ENCODE measurements at places on chromosomes 16 and 17.

DNA sequence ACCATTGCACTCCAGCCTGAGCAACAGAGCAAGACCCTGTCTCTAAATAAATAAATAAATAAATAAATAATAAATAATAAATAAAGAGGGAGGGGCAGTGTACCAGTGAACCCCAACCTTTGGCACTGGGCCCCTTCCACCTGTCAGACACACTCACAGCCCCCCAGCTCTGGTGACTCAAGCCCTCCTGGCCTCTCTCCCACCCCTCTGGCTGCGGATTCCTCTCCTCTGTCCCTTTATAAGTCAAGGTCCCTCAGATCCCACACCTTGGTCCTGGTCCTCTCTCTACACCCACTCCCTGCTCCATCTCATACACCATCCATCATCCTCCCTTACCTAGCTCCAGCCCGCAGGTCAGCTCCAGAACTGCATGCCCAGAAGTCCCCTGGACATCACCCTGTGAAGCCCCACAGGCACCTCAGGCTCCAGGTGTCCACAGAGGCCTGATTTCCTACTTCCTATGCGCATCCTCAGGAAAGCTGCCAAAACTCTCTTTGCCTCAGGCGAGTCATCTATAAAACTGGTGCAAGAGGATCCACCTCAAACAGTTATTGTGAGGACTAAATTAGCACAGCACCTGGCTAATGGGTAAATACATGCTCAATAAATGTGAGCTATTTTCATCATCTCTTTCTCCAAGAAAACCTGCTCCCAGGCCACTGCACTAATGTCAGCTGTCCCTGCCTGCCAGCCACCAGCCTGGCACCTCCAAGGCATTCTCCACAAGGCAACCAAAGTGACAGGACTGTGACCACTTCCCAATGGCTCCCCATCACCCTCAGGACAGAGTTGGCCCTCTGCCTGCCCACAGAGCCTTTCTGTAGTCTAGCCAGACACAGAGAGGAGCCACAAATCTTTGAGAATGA lies 46.8 kb downstream of the BEAN1 start:
- no peak for DNase-seq

DNA sequence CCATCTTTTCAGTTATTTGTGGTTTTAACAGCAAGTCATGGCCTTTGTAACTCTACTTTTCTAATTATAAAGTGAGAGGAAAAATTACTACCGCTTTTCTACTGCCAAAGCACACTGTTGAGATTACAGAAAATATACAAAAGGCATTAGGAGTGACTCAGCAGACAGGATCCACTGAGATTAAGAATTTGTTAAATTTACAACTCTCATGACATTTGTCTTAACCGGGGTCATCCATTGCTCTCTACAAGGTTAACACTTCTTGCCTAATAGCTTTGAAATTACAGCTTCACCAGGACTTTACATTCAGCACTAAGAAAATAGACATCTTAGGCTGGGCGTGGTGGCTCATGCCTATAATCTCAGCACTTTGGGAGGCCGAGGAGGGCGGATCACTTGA lies 93.4 kb downstream of the SSH2 start:
- DNase-seq = no peak

DNA sequence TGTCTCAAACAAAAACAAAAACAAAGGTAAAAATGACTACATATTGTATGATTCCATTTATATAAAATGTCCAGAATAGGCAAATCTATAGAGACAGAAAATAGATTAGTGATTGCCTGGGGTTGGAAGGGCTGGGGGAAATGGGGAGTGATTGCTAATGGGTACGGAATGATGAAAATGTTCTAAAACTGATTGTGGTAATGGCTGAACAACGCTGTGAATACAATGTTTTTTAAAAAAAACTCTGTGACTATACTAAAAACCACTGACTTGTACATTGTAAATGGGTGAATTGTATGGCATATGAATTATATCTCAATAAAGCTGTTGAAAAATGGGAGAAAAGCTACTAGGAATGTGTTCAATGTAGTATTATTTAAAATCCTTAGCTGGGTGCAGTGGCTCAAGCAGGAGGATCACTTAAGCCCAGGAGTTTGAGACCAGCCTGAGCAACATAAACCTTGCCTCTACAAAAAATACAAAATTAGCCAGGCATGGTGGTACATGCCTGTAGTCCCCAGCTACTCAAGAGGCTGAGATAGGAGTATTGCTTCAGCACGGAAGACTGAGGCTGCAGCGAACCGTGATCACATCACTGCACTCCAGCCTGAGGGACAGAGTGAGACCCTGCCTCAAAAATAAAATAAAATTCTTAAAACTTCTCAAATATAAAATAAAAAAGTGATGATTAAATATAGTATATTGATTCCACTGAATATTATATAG lies 47.9 kb downstream of the TOM1L2 start:
- DNase-seq = no peak

DNA sequence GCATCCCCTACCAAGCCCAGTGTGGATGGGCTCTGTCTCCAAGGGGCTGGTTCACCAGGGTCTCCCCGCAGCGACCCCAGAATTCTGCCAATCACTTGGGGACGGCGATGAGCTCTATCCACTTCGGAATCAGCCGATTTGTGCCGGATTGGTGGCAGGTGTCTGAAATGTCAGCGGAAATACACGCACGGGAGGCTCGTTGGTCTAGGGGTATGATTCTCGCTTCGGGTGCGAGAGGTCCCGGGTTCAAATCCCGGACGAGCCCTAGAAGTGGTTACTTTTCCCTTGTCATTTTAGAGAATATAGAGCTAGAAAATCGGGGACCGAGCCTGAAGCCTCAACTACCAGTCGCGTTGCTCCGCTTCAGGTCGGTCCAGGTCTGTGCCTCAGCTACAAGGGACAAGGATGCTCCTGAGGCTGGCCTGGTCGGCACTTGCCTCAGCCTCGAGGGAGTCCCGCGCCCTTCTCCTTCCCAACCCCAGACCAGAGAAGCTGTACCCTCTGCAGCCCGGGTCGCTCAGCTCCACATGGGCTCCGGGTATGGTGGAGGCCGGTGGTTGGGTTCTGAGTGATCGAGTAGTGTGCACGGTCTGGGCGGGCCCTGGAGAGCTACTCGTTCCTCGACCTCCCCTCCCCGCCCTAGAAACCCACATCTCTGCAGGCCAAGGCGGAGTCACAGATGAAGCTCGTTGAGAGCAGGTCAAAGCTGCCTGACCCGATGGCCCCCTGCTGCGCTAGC lies 16.0 kb upstream of the OR1F1 start:
- DNase-seq = no peak

DNA sequence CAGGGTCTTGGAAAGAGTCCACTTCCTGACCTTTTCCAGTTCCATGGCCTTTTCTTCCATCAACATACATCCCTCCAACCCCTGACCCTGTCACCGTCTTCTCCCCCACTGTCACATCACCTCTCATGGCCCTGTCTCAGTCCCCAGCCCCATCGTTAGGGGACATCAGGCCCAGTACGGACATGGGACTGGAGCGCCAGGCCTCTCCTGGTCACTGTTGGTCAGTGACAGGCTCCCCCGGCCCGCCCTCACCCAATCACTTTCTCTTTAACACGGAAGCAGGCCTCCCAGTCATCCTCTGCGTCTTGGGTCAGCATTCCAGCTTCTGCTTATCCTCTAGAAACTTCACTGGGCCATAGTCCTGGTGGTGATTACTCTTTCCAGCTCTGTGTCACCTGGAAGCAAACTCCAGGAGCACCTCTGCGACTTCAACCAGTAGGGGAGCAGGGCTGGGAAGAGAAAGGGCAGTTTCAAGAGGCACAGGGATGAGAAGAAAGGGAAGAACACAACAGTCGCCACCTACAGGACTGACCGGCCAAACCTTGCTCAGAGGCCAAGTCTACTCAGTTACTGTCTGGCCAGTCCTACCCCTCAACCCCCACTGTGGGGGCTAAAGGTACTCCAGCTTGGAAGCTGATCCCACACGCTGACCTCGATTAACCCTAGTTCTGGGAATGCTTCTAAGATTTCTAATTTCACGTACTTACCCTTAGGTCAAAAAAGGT lies 15.9 kb upstream of the ICAM2 start:
- no peak for DNase-seq

DNA sequence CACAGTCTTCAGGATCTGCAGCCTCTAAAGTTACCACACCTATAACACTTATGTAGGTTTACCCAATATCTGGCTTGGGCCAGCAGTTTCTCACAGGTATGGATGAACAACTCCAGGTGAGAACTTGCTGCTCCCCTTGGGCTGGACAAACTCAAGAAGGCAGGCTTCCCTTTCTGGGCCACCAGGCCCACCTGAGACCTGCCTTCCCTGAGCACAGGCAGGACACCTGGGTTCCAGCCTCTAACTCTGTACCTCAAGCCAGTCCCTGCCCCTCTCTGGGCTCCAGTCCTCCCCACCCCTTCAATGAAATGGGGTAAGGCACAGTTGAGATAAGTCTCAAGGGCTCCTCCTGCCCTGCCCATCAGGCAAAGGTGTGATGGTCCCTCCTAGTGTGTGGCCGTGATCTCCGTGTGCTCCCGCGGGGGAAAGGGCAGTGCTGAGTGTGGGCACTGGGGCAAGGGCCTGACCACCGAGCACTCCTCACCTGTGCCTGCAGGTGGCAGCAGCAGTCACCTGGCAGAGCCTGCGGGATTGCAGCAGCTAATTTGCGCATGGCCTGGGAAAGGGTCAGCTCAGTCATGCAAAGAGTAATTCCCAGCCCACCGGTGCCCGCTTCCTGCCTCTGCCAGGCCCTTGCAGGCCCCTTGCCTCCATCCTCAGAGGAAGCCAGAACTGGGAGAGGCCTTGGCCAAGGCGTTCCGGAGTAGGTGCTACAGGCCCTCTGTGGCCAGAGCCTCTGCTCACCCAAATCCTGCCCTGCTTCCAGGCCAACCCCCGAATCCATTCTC lies 28.2 kb upstream of the ADGRG1 start:
- DNase-seq = no peak

DNA sequence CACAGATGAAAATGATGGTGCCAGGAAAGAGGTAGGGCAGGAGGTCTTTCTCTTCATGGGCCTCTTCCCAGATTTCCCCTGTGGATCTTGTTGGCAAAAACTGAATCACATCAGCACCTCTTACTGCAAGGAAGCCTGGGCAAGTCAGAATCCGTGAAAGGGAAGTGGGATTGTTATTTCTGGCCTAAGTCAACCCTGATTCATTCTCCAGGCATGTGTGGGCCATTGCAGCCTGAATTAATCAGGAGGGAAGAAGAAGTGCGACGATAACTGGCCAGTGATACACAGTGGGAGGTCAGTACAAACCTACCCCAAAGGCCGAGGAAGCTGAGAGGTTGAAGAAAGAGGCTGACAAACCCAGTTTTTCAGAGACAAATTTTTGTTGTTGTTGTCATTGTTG lies 17.9 kb upstream of the NSMCE1 start:
- no peak for DNase-seq

- DNase-seq = no peak
Observed at GRCh38 chr17:27782791-27783206, 17.5 kb downstream of the NOS2 start.

DNA sequence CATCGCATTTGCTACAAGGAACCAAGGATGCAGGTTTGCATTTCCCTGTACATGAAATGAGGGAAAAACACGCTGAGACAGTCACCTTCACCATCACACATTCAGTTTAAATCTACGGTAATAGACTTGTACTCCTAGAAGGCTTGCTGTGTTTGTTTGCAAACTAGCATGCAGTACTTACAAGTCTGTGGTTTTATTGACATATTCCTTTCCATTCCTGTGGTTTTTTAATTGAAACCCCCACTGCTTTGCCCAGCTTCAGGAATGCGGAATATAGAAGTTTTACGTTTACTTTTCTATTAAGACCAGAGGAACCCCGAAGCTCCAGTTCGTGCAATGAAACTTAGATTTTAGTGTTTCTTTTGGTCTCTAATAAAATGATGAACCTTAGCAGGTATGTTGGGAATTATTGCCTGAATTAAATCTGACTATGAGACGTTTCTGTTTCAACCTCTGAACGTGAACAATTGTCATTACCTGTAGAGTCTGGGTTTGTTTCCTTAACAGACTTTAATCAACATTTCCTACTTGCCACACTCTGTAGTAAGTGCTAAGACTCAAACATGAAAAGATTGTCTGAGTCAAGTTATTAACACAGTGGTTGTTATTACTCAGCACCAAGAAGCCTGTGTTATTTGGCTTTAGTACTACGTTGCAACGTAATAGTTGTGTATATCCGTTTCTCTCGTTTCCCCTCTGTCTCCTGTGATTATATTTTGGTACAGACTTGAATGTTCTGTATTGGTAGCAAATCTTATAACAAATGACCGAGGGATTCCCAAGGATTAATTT lies 793.3 kb upstream of the GOT2 start:
- DNase-seq = no peak

GRCh38 chr16:28937222-28937876 lies 5.6 kb downstream of the CD19 start:
- DNase-seq = no peak

GRCh38 chr17:79294459-79295071 lies 219.9 kb downstream of the ENGASE start:
- DNase-seq = no peak

GRCh38 chr16:854808-855410 lies 54.4 kb upstream of the GNG13 start:
- DNase-seq = no peak

GRCh38 chr17:79084291-79085153 lies 9.9 kb downstream of the ENGASE start:
- DNase-seq = no peak

DNA sequence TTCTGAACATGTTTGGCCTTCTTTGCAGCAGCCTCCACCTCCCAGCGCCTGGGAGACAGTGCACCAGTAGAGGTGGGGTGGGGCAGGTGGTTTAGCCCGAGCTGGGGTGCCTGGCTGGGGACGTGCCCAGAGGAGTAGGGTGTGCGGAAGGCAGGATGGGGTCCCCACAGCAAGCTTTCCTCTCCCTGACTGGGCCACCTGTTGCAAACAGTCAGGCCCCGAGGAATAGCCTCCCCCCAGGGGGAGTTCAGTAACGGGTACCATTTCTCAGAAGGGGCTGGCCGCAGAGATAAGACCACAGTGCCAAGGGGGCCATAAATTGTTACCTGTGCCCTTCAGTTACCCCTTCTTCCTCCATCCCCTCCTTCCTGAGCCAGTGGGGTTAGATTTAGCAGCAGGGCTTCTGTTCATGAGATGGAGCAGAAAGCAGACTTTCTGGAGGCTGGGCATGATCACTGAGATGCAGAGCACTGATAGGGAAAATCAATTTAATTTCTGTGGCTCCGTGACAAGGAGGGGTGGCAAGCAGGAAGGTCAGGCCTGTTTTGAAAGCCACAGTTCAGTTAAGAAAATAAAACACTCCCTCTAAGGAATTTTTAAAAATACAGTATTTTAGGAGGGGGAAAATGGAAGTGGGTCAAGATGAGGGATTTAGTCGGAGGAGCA lies 181.9 kb downstream of the MSI2 start:
- no peak for DNase-seq

GRCh38 chr16:82955741-82956348 lies 329.1 kb downstream of the CDH13 start:
- no peak for DNase-seq

GRCh38 chr17:37382056-37382455 lies 6.3 kb downstream of the C17orf78 start:
- DNase-seq = no peak

DNA sequence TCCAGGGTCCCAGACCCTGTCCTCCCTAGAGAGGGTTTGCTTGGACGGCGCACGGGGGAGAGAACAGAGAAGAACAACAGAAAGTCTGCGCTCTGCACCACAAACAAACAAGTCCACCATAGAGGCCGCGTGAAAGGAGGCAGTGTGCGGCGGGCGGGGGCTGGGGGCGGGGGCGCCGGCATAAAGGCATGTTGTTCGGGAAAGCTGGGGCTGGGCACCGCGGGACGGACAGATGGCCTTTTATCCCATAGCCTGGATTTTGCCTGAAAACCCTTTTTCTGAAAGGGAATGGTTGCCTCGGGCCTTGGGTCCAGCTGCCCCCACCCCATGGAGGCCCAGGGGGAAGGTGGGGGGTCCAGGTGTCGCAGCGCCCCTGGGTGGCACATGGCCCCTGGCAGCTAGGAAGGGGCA lies 26.0 kb downstream of the FA2H start:
- DNase-seq = no peak

- DNase-seq = peak; percentile 85
Observed at GRCh38 chr16:29877266-29877961, 14.4 kb upstream of the CDIPT start.

Data from NCI-H187 (cell line).